Daoy (cell line): ENCODE measurements at places on chromosomes 13 and 19. TPM values are rescaled to one million over a fixed set of nuclear protein-coding genes. Genes with fewer than 3 reads are reported as not detected.

ICAM4 gene
- 0.63 TPM in 1 of 2 replicates, not detected in the other for total RNA-seq

SHISA2 gene
- total RNA-seq: 100 and 138 TPM in 2 replicates

ZFP14 gene
- total RNA-seq: 2.3 and 3.3 TPM in 2 replicates

MAST1 gene
- 0.11 and 0.57 TPM in 2 replicates for total RNA-seq

GRK1 gene
- not detected in 2 replicates for total RNA-seq

KCNN1 gene
- total RNA-seq: 0.06 TPM in 1 of 2 replicates, not detected in the other

PCSK4 gene
- total RNA-seq: 0.11 and 1.3 TPM in 2 replicates

ZNF480 gene
- 8.6 and 10.7 TPM in 2 replicates for total RNA-seq
